Stimulated activated CD4-positive, alpha-beta T cell treated with anti-CD3 and anti-CD28 coated beads, Interleukin-1b, Interleukin-23, amount 100 ng/mL, for 24 hours (primary cell): ENCODE measurements at places on chromosomes 7 and 10.

GRCh38 chr7:111160297-111160696 lies 69.4 kb downstream of the LRRN3 start:
- DNase-seq = no peak

- no peak for DNase-seq
Observed at GRCh38 chr10:33557313-33557712, 222.8 kb upstream of the NRP1 start.

GRCh38 chr10:130179640-130180039 lies 43.4 kb downstream of the GLRX3 start:
- no peak for DNase-seq

- DNase-seq = no peak
Observed at GRCh38 chr7:50664461-50664922, 99.3 kb upstream of the DDC start.

DNA sequence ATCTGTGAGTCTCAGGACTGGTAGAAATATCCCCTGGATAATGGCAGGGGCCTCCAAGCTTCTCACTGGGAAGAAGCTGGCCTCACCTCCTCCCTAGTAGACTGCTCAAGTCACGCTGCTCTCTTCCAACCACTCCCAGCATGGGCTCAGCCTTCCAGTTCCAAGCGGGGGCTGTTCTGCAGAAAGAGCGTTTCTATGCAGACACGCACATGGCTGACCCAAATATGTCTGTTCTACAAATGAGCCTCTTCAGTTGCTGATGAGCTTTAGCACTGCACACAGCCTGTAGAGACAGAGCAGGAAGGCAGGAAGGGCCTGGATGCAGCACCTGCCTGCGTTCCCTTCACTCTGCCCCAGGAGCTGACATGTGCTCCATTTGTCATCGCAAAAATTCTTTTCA lies 523.9 kb upstream of the MGMT start:
- DNase-seq = no peak

DNA sequence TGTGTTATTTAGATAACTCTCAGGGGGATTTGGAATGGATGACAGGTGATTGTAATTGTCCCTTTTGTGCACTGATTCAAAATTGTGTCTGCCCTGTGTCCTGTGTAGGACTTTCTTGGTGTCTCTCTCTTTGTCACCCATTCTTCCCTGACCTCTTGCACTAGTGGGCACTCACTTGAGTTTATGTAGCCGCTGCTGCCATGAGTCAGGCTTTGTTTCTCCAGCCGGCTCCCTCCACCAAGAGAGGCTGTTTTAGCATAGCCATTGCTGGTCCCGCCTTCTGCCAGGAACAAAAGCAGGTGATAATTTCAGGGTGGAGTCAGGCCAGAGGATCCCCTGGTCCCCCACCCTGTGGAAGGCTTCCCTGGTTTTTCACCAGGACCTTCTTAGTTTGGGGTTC lies 8.4 kb downstream of the COL17A1 start:
- DNase-seq = no peak

- DNase-seq = no peak
Observed at GRCh38 chr7:43490016-43490415, 92.9 kb upstream of the STK17A start.

GRCh38 chr10:131519723-131520605 lies 208.4 kb upstream of the TCERG1L start:
- no peak for DNase-seq

GRCh38 chr10:34380856-34381255 lies 434.2 kb downstream of the PARD3 start:
- DNase-seq = no peak

- DNase-seq = no peak
Observed at GRCh38 chr10:74500026-74500704, 326.2 kb upstream of the KAT6B start.

- no peak for DNase-seq
Observed at GRCh38 chr7:25087855-25088254, 37.2 kb downstream of the CYCS start.

DNA sequence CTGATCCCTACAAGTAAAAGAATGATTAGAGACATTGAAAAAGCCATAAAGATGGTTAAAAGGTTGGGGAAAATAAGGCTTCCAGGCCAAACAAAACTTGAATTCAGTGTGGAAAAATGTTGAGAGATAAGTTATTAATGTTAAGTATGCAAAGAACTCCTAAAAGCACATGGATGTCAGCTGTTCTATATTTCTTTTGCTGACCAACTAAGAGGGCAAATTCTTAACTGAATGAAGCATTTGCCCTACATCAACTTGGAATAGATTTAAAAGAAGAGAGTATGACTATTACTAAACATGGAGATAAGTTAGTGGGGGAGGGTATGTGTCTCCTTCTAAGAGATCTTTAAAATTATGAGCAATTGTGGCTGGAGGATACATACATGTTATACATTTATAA lies 124.8 kb downstream of the KIAA1217 start:
- DNase-seq = no peak

GRCh38 chr10:103847909-103848468 lies 7.4 kb downstream of the SH3PXD2A start:
- no peak for DNase-seq

- no peak for DNase-seq
Observed at GRCh38 chr10:51651063-51651462, 48.3 kb downstream of the CSTF2T start.

GRCh38 chr10:34045571-34046190 lies 711.2 kb upstream of the NRP1 start:
- no peak for DNase-seq

DNA sequence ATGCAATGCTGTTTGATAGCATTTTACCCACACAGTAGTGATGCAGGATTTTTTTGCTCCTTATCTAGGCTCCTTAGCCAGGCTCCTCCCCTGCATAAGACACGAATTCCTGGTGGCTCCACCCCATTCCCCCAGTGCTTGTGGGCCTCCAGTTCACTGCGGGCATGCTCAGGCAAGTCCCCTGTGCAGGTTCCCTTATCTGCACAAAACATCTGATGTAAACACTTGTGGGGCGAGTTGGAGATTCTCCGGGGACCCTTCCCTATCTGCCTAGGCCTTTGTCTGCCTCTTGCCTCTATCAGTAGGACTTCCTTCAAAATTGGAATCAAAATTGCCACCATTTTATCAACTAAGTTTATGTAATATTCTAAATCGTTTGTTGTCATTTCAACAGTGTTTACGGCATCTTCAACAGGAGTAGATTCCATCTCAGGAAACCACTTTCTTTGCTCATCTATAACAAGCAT lies 5.4 kb upstream of the STK17A start:
- DNase-seq = no peak

DNA sequence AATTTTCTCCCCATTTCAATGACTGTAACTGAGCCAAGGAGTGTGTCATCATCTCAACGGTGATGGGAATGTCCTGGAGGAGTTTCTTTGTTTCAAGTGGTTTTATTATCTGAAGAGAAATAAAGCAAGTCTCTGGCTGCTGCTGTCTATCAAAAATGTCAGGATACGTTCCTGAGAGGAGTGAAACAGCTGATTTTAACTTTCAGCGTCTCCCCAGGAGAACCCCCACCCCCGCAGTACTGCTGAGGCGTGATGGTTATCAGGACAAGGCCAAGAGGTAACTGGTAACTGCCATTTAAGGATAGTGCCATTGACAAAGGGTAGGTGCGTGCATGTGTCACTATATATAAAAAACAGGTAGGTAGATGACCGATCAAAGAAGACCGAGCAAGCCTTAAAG lies 70.3 kb upstream of the LRGUK start:
- DNase-seq = no peak
